T-helper 1 cell (primary cell): ENCODE measurements at places on chromosomes 1 and 21.

- DNase-seq = no peak
These were observed 779 bp downstream of the THEM5 start for GRCh38 chr1:151852733-151853132.

DNA sequence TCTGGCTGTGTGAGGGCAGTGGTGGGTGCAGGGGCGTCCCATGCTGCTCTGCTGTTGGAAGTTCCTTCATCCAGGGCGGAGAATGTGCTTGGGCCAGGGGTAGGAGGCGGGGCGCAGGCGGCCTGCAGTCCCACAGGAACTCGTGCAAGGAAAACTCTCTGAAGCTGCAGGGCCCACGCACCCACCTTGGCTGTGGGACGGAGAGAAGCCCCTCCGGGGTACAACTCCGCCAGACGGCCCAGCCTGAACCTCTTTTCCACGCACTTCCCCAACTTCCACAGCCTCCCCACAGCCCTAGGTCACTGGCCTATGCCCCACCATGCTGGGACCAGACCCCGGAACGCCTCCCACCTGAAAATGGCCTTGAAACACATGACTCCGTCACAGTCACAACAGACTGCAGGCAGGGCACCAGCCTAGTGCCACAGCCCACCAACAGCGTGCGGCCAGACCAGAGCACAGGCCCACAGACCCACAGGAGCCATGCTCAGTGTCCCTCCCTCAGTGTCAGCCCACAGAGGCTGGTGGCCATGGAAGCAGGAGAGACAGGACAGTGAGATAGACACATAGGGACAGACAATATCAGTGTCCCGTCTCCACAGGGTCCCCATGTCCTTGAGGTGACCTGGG is 47.8 kb downstream of the WNT9A start:
- no peak for DNase-seq

DNA sequence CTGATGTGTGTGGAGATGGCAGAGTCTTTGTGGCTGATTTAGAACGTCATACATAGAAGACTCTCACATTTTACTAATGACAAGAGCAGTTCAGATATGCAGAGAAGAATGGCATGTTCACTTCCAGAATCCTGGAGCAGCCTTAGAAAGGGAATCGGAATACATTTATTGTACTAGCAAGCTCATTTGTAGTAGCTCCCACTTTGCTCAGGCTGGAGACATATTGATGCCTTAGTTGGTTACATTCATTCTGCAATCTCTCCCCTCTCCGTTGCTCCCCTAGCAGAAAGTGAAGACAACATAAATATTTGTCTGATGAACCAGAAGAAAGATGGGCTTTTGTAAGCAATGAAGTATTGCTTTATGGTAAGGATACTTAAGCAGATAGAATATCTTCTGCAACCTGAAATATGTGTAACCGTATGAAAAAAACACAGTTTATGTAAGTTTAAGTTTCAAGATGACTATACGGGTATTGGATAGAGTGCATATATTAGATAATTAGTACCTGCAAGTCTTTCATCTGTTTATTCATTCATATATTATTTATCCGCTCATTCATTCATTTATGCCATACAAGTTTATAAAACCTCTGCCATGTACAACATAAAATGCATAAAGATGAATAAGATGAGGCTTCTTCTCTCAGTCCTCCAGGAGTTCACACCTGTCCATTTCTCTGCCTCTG is 135.7 kb downstream of the CNIH3 start:
- DNase-seq = no peak

- no peak for DNase-seq
These were observed 30.3 kb upstream of the FAM78B start for GRCh38 chr1:166197141-166197540.

DNA sequence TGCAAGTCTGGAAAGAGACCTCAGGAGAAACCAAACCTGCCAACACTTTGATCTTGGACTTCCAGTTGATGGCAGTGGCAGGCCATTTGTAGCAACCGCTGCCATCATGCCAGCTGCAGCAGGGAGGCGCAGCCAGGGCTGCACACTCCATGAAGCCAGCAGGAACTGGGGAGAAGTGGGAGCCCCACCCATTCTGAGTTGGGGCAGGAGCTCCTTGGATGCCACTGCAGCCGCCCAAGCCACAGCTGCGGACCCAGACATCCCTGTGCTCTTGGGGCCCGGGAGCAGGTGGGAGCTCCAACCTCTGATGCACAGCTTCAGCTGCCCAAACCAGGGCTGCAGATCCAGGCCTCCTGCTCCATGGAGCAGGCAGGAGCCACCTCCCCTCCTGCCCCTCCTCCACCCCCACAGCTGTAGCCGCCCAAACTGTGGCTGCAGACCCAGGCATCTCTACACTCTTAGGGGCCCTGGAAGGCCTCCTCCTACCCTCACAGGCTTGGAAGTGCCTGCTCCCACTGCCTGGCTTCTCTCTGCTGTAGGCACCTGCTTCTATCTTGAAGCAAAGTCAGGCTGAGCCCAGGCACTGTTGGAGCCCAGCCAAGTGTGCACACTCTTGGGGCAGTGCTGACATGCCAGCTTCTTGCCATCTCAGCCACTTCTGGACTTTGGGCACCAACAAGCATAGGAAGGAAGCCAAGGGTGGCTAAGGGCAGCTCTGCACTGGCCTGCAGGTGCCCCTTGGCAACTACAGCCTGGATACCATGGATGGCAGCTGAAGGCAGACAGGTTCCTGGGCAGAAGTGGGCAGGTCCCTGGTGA is 20.0 kb upstream of the DISP1 start:
- DNase-seq = no peak

GRCh38 chr1:151313501-151313900 is 13.7 kb downstream of the PI4KB start:
- DNase-seq = no peak

DNA sequence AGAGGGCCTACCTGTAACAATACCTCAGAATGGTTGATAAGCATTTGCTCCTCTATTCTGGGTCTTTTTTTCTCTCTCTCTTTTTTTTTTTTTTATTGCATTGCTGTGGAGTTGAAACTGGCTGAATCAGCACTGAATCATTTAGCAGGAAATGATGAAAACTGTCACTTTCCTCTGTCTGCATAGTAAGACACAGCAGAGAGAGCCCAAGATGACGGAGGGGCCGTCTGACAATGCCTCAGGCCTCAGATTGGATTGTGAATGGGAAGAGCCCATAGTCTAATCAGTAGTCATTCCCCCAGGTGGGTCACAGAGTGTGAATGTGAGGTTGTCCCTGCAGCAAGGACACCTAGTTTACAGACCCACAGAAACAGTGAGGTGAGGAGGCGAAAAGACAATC is 193.2 kb upstream of the PLXNA2 start:
- no peak for DNase-seq

- DNase-seq = no peak
These were observed 62.2 kb downstream of the OBSCN start for GRCh38 chr1:228270032-228270431.

- DNase-seq = no peak
These were observed at the start of gene SYT14 for GRCh38 chr1:209937996-209938959. TSS of gene SYT14 (plus strand) at chr1:209938217. CDS start at chr1:209938265, 48 bp downstream.

- no peak for DNase-seq
These were observed 136.5 kb downstream of the RERE start for GRCh38 chr1:8680664-8681650.

GRCh38 chr1:32221581-32221979 is 573 bp downstream of the TMEM234 start:
- DNase-seq = no peak

- no peak for DNase-seq
These were observed 28.4 kb upstream of the TMEM52 start for GRCh38 chr1:1947493-1947892.

- no peak for DNase-seq
These were observed 41.6 kb upstream of the LRIG2 start for GRCh38 chr1:113031171-113031933.

DNA sequence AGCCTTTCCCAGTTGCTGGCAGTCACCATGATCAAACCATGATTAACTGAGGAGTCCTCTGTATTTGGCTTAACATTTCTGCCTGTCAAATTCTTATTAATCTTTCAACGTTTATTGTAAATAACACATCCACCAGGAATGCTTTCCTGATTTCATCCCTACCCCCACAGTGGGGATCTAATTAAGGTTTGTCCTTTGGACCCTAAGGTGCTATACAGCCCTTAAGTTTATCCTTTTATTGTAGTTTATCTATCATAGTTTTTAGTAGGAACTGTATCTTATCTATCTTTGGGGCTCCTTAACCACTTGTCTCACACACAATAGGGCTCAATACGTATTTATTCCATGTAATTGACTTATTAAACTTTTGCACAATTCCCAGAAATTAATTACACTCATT is 61.0 kb downstream of the SPATA46 start:
- no peak for DNase-seq

GRCh38 chr21:35529171-35529863 is 480.2 kb upstream of the RUNX1 start:
- DNase-seq = no peak

- DNase-seq = no peak
These were observed 41.8 kb upstream of the PIGC start for GRCh38 chr1:172485626-172486025.

GRCh38 chr1:91736715-91737615 is 149.0 kb downstream of the TGFBR3 start:
- no peak for DNase-seq

DNA sequence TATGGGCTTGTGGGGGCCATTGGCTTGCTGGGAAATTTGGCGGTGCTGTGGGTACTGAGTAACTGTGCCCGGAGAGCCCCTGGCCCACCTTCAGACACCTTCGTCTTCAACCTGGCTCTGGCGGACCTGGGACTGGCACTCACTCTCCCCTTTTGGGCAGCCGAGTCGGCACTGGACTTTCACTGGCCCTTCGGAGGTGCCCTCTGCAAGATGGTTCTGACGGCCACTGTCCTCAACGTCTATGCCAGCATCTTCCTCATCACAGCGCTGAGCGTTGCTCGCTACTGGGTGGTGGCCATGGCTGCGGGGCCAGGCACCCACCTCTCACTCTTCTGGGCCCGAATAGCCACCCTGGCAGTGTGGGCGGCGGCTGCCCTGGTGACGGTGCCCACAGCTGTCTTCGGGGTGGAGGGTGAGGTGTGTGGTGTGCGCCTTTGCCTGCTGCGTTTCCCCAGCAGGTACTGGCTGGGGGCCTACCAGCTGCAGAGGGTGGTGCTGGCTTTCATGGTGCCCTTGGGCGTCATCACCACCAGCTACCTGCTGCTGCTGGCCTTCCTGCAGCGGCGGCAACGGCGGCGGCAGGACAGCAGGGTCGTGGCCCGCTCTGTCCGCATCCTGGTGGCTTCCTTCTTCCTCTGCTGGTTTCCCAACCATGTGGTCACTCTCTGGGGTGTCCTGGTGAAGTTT is 550 bp downstream of the RXFP4 start:
- no peak for DNase-seq

- no peak for DNase-seq
These were observed 41.7 kb downstream of the PRKCZ start for GRCh38 chr1:2091611-2092604.

GRCh38 chr1:98769162-98769561 is 107.6 kb downstream of the SNX7 start:
- DNase-seq = no peak
